Activated naive CD4-positive, alpha-beta T cell (primary cell): ENCODE measurements at places on chromosomes 12 and 14.

- no peak for DNase-seq
Measured at GRCh38 chr14:61290701-61291100, 9.6 kb upstream of the TMEM30B start.

DNA sequence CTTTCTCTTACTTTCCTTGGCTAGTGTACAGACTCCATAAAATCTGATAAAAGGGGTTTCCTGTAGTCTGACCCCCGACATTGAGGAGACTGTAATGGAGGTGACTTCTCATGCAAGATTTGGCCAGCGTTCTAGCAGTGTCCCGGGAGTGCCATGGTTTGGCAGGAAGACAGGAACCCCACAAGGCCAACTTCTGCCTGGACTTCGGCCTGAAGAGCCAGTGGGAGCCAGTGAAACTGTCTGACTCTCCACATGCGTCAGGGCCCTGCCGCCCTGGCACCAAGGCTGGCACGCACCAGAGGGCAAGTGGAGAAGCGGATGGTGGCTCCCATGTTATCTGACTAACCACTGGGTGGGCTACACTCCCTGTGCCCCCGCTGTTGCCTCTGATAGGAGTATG, 70.5 kb downstream of the TMEM260 start:
- DNase-seq, result no peak

GRCh38 chr14:65301862-65302539, 110.5 kb upstream of the FUT8 start:
- DNase-seq, result no peak

- no peak for DNase-seq
Measured at GRCh38 chr12:130335517-130336392, 1.9 kb upstream of the PIWIL1 start.

DNA sequence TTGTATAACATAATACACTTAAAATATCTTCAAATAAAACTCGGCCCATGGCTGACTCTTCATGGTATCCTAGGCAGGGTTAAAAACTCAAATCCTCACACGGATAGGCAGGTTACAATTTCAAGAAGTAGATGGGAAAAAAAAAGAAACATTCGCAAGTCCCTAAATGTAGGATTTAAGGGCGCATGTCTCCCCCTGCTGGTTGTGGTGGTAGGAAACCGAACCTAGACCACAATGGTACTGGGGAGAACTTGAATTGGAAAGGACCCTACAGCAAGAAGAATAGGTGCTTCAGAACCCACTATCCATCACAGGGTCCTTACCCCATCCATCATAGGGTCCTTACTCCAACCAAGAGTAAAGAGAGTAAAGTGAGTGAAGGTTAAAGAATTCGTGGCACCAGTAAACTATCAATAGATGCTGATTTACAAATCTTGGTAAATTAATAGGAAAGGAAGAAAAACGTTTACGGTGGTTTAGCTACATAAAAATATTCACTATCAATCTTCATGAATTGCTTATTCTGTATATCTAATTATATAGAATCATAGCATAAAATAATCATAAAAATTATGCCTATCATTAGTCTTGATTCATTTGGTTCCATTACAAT, 3.3 kb upstream of the CIPC start:
- DNase-seq, result peak; percentile 67

GRCh38 chr14:36817071-36817930, 155.6 kb downstream of the PAX9 start:
- DNase-seq, result no peak

DNA sequence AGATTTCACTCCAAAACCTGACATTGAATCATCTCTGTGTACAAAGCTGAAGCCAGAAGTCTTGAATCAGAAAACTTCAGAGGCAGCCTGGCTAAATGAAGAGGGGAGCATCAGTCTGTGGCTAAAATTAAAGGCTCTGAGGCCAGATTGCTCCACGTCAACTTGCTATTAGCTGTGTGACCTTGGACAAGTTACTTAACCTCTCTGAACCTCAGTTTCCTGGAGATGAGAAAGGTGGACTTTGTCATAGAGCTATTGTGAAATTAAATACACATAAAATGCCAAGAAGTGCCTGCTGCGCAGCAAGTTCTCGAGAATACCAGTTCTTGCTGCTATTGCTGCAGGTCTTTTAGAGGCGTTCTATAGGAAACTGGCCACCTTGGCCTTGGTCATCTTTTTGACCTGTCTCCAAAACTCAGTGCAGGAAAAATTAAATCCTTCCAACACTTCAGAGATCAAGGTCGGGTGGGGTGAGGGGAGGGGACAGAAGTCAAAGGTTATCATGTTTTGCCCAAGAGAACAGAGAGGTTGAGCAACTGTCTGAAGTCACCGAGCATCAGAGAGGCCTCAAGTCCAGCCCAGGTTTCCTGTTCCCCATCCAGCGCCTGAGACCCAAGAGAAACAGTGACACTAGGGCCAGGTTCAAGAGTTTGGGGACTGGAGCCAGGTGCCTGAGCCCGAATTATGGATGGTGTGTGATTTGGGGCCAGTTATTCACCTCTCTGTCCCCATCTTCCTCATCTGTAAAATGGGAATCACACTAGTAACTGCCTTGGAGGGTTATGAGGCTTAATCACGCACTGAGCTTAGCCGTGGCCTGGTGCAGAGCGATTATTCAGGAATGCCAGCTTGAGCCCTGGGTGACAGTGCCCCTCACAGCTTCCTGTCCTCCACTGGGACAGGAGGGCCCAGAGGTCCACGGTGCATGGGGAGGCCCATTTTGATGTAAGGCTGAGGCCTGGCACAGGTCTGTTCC, 1.1 kb downstream of the SERPINA1 start:
- no peak for DNase-seq

- DNase-seq, result no peak
Measured at GRCh38 chr14:104020471-104020870, 65.0 kb upstream of the ASPG start.

GRCh38 chr14:72665259-72665658, 228.6 kb downstream of the DPF3 start:
- no peak for DNase-seq

GRCh38 chr14:50357124-50357523, 39.6 kb downstream of the CDKL1 start:
- DNase-seq, result no peak

DNA sequence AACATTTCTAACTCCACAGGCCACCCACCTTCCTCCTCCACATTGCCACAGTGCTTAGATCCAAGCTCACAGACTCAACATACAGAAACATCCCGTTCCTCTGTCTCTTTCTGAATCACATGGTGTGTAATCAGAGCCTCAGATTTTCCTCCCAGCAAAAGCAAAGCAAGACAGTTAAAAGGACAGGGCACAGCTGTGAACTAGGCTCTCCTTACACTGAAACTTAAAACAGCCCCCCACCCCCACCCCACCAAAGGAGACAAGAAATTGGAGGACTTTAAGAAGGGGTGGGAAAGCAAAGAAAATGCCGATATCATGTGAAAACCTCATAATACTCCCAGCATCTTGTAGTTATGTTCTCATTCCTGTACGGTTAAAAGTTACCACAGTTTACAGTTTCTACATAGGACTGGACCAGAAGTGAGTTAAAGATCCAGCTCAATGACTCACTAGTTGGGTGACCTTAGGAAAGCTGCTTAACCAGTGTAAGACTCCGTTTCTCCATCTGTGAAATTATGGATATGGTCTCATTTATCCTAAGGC, 4.8 kb downstream of the YBX3 start:
- DNase-seq, result no peak

DNA sequence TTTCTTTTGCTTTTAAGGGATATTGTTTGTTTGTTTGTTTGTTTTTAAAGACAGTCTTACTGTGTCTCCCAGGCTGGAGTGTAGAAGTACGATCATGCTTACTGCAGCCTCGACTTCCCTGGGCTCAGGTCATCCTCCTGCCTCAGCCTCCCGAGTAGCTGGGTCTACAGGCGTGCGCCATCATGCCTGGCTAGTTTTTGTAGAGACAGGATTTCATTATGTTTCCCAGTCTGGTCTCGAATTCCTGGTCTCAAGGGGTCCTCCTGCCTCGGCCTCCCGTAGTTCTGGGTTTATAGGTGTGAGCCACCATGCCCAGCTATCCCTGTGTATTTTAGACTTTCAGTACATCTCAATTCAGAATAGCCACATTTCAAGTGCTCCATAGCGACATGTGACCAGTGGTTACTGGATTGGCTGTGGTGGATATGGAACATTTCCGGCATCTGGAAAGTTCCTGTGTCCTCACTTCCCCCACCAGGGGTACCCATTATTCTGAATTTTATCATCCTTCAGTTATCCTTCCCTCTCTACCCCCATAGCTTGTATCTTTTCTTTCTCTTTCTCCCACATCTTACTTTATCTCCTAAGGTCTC, 61.1 kb downstream of the HRK start:
- no peak for DNase-seq

DNA sequence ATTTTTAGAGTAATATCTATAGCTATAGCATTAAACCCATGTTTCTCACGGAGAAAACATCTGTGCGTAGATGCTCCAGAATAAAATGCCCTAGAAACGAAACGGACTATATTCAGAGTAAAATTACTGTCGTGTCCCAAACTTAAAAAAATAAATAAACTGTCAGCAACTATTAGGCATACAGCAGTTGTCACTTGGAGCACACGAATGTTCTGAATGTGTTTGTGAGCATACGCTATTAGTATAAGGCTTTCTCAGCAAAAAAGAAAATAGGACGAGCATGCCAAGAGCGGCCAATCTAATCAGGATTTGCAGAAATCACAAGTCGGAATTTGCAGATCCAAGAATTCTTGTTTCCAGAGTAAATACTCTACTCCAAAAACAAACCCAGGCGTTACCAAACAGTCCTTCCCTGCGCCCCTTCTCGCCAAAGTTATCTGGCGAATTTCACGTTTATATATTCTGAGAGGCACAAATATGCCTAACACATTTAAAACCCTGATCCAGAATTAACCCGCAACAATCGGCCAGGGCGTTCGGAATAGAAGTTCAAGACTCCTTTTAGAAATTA, 836 bp downstream of the PTPN21 start:
- no peak for DNase-seq

GRCh38 chr12:120750806-120751205, 25.2 kb downstream of the ACADS start:
- DNase-seq, result no peak

DNA sequence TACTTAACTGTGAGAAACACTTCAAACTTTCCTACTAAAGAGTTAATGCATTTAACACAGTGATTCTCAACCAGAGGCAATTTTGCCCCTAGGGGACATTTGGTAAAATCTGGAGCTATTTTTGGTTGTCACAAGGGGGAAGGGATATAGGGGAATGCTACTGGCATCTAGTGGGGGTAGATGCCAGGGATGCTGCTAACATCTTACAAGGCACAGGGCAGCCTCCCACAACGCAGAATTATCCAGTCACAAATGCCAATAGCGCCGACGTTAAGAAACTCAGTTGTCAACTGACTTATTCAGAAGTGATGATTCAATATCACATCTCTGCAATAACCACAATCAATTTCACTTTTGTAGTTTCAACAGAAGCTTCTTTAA, 2.0 kb downstream of the EEA1 start:
- DNase-seq, result peak; percentile 1

DNA sequence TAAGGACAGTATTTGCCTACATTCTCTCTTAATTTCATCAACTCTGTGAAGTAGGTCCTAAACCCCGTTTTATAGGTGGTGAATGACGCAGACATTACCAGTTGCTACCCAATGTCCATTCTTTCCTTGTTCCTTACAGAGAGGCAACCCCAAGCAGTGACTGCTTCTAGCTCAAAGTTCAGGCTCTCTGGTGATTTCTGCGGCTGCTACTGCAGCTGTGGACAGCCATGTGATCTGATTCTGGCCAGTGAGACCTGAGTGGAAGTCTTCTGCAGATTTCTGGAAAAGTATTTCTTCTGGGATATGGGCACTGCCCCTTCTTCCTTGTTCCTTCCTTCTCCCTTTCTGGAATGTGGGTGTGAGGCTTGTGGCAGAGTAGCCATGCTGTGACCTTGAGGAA, 82.9 kb downstream of the ARF6 start:
- no peak for DNase-seq

GRCh38 chr12:47184813-47185212, 105.1 kb upstream of the AMIGO2 start:
- no peak for DNase-seq

- no peak for DNase-seq
Measured at GRCh38 chr14:68707482-68707881, 85.4 kb downstream of the ZFP36L1 start.

GRCh38 chr14:68466491-68466977, 326.3 kb downstream of the ZFP36L1 start:
- DNase-seq, result no peak

- DNase-seq, result no peak
Measured at GRCh38 chr12:91704446-91704845, 441.2 kb downstream of the BTG1 start.

GRCh38 chr14:37221073-37221472, 23.3 kb downstream of the MIPOL1 start:
- no peak for DNase-seq

DNA sequence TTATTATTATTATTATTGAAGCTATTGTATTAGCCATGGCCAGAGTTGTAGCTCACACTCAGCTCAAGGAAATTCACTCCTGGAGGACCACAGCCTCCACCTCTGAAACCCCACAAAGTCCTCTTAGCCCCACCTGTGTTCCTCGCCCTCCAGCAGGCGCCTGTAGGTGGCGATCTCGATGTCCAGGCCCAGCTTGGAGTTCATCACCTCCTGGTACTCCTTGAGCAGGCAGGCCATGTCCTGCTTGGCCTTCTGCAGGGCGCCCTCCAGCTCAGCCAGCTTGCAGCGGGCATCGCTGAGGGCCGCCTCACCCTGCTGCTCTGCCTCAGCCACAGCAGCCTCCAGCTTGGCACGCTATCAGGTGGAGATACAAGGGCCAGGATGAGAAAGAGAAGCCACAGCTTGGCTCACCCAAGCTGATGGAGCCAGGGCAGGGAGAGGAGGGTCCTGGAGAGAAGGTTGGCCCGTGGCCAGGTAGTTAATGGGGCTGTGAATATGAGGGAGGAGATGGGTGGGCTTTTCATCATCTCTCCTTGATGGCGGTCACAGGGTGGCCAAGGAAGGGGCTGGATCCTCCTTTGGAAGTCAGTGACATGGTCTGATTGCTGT, 5.1 kb downstream of the KRT85 start:
- no peak for DNase-seq

DNA sequence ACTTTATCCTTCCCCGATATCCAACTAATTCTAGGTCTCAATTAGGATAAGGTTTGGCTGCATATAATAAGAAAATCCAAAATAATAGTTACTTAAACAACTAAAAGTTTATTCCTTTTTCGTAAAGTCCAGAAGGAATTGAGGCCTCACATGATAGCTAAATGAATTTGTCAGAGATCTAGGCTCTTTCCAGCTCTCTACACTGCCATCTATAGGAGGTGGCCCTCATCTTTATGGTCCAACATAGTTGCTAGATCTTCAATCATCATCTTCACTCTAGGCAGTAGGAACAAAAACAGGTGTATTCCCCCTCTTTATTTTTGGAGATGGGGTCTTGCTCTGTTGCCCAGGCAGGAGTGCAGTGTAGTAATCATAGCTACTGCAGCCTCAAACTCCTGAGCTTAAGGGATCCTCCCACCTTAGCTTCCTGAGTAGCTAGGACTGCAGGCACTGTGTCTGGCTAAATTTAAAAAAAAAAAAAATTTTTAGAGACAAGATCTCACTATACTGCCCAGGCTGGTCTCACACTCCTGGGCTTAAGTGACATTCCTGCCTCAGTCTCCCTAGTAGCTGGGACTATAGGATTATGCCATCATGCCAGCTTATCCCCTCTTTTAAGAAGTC, 46.5 kb upstream of the SAV1 start:
- no peak for DNase-seq
